ENCODE measurements at places on chromosomes 13 and 19. TPM values are rescaled to one million over a fixed set of nuclear protein-coding genes. Genes with fewer than 3 reads are reported as not detected.

IFNL1 gene
- not detected for total RNA-seq

CLEC4M gene
- not detected for total RNA-seq

TCF3 gene
- total RNA-seq, result 33.4 TPM

USHBP1 gene
- total RNA-seq, result not detected

LSM7 gene
- 93.1 TPM for total RNA-seq

METTL21C gene
- not detected for total RNA-seq

OR7C1 gene
- not detected for total RNA-seq

SBK2 gene
- total RNA-seq, result not detected

SPTBN4 gene
- total RNA-seq, result 11.4 TPM

PRDX2 gene
- 210 TPM for total RNA-seq

All from bronchial smooth muscle cell (primary cell).